ENCODE measurements at places on chromosomes 1 and 21.

GRCh38 chr1:55275151-55275748, 60.1 kb upstream of the USP24 start:
- DNase-seq: no peak

GRCh38 chr1:1080122-1080757, 6.1 kb upstream of the RNF223 start:
- no peak for DNase-seq

GRCh38 chr1:201708085-201708512, 120.9 kb upstream of the IPO9 start:
- no peak for DNase-seq

DNA sequence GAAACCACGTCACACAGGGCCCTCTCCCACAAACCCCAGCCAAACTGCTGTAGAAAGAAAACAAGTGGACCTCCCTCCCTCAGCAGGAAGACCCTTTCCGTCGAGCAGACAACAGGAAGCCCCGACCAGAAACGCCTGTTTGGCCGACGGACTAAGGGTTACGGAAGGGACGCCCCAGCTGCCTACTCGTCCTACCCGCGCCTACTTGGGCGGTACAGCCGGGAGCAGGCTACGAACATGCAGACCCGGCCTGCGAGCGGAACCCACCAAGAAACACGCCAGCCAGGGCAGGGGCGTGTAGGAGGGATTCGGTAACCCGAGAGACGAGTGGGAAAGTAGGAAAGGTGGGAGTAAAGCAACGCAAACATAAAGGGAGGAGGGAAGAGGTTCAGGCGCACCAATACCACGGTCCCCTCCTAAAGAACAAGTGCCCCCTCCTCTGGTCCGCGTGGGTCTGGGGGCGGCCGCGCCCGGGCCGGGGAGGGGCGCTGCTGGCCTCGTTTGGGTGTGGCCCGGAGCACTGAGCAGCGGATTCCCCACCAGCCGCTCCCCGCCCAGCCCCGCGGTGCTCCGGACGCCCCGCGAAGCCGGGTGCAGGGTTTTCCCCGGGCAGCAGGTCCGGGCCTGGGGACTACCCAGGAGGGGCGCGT, 450 bp downstream of the S100A10 start:
- DNase-seq: no peak

GRCh38 chr1:224080115-224080774, 33.7 kb upstream of the FBXO28 start:
- DNase-seq: no peak

- DNase-seq: no peak
Measured at GRCh38 chr1:161727256-161727924, 6.0 kb downstream of the FCRLB start.

DNA sequence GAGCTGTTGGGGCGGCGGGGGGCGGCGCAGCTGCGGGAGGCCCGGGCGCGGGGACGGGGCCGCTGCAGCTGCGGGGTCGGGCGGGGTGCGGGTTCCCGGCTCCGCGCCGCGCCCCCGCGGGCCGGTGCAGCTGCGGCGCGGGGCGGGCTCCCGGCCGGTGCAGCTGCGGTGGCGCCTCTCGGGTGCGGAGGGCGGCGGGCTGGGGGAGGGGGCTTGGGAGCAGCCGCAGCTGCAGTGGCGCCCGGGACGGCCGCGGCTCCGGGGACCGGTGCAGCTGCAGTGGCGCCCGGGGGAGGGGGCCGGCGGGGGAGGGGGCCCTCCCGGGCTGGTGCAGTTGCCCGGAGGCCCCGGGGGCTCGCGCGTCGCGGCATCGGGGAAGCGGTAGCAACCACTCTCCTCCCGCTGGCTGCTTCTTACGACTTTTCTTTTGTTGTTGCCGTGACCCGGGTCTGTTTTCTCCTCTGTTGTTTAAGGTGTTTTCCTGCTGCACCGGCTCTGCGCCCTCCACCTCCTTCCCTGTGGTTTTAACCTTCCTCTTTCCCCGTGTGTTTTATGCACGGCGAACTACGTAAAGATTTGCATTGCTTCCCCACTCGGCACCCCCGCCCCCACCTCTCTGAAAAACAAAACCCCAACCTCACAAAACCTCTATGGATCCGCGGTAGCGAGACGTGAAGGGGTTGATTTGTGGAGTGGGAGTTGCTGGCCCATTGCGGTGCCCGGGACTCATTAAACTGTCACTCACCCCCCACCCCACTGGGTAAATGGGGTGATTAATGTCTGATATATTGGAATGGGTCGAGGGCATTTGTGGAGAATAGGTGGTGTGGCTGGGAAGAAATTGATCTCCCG, 1.7 kb upstream of the ZBTB18 start:
- DNase-seq: no peak

DNA sequence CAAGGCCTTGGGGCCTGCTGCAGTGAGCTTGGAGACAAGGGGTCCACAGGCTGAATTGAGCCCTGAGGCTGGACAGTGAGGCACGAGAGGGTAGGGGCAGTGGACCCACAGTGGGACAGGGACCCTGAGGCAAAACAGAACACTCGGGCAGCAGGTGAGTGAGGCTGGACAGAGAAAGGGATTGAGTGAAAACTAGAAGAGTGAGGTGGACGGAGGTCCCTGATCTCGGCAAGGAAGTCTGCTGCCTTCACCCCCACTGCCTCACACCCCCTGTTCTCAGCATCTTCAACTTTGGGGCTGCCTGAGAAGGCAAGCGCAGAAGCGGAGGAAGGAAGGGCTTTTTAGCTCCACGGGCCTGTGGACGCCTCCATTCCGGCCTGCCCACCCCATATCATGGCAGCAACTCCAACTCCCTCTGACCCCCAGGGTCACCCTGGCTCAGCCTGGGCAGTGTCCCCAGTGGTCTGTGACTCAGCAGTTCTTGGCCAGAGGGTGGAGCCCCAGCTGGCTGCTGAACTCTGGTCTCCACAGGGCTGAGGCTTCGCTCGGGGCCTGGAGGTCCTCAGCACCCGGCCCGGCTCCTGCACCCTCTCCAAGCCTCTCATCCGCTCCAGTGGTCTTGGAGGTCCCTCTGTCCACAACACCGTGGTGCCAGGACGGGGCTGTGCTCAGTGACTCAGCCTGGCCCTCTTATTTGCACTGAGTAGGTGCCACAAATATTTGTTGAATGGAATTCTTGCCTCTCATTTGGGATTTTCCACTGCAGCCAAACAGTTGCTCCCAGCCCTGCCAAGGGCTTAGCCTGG, 60.0 kb upstream of the EPS8L3 start:
- no peak for DNase-seq

DNA sequence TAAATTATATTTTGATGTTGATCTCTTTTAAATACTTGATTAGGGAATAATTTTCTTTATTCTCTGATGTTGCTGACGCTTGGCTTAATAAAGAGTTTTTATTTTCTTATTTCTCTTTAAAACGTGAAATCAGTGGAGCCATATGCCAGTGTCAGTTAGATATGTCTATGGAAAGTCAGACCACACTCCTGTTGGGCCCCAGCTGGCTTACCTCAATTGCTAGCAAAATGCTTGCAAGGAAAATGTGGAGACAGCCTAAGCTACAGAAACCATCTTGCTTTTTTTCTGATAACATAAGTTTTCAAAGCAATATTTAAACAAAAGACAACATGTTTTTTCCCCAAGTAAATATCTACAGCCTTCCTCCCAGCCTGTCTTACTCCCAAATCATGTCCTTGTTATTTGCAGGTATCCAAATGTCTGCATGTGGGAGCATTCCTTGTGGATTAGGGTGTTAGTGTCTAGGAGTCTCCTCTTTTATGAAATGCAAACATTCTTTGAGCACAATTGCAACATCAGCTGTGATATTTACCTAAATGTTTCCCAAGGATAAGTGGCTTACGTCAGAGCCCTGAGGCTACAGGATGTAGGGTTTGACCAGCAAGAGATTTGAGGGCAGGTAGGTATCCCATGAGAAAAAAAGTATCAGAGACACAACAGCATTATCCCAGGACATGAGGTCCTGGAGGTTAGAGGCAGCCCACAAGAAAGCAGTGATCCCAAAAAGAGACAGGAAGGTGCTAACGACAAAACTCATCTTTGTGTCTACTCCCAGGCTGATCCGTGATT, 117.2 kb upstream of the KCNJ15 start:
- no peak for DNase-seq

DNA sequence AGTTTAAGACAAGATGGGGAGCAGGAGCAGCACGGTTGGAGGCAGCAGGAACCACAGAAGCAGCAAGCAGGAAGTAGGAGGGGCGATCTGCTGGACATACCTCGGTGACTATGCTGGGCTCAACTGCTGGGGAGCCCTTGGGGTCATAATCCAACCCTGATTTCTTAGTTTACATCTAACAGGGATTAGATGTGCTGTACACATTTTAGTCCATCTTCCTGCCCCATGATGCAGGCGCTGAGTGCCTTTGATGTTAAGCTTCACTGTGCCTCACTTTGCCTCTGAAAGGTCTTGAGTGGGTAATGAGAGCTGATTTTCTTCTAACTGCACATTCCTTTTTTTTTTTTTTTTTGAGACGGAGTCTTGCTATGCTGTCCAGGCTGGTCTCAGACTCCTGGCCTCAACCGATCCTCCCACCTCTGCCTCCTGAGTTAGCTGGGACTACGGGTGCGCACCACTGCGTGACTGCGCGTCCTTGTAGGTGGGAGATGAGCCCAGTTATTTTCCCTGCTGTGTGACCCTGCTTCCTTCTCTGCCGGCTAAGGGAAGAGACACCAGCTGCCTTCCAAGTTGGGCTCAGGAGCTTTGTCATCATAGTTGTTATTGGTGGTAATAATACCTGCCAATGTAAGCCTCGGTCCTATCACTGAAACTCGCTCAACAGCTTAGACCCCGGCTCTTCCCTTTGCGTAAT, 1.1 kb upstream of the RCAN3 start:
- DNase-seq: no peak

DNA sequence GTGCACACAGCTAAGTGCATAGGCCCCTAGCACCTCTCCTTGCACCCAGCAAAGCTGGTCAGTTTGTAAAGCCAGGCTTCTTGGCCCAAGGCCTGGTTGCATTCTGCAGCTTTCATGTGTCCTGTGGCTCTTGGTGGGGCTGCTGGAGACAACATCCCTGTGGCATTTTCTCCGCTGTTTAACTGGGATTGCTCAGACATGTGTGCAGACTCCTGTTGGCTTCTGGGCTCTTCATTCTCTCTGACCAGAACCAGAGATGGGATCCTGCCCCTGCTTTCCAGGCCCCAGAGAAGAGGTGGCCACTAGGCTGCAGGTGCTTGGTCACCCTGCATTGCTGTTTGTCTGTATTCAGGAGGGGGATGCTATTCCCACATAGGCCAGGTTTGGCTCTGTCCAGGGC, 50.8 kb downstream of the FAM78B start:
- DNase-seq: no peak

All from SIG-M5 (cell line).